AG04449 (cell line): ENCODE measurements at places on chromosomes 1 and 21.

DNA sequence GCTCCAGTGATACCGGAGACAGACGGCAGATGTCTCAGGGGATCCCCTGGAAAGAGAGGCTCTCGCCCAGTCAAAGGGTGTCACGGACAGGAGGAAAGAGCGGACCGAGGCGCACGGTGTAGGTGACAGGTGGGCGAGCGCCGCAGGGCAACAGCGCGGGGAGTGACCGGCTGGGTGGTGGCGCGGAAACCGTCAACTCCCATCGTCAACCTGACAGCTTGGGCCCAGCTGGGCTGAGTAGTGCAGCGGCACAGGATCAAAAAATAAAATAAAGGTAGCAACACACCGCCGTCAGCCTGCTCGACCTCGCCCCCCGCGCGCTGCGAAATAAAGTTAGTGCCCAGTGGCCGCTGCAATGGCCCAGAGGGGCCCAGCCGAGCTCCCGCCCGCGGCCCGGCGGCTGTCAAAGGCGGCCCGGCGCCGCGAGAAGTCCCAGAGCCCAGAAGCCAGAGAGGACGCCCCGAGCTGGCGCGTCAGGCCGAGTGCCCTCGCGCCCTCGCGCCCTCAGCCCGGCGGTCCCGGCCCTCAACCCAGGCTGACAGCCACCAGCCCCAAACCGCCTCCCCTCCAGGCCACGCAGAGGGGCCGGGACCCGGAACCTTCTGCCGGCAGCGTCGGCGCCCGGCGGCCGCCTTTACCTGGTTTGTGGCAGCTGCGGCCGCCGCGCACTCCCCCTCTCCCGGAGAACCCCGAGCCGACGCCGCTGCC is at the start of gene LYST:
TSS of gene LYST (minus strand) at position 702 of the 708 bp plus-strand sequence. CDS start 36,489 bp downstream, outside the sequence.
- no peak for DNase-seq

DNA sequence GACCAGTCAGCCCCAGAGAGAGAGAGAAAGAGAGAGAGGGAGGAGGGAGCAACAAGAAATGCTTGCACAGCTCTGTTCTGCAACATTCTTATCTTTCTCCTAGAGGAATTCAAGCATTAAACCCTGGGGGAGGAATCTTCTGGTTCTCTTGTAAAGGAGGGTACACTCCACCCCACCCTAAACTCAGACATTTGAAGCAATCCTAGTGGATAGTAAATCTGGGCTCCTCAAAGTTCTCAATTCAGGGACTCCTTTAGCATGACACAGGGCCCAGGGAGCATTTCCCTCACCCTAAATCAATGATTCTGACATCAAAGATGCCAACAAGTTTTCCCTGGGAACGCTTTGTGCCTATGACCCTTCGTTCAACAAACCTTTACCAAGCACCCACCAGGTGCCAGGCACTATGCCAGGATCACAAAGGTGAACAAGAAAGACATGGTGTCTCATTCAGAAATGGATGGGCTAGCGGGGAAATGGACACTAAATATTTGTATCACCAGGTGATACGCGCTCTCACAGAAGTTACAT is 11.9 kb upstream of the CAPN2 start:
- DNase-seq: no peak

- DNase-seq: no peak
Measured at GRCh38 chr1:240646571-240647240, 34.8 kb upstream of the GREM2 start.

GRCh38 chr1:237219751-237220642 is 178.0 kb downstream of the RYR2 start:
- no peak for DNase-seq

DNA sequence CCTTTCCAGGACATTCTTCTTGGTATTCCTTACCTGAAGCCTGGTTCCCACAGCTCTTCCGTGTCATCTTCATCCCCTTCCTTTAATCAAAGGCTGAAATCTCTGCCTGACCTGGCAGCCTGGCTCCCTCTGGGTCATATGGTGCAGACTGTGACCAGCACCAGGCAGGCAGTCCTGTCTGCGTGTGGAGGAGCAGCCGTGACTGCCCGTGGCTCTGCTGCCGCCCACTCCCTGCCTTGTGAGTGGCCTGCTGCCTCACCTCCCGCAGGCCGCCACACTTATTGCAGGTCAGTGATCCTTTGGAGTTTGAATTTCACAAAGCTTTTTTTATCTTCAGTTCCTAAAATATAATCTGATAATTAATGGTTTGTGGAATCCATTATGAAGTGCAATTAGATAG is 36.2 kb upstream of the EPHA8 start:
- DNase-seq: no peak

- DNase-seq: no peak
Measured at GRCh38 chr1:162391790-162392563, 10.4 kb downstream of the C1orf226 start.

- no peak for DNase-seq
Measured at GRCh38 chr1:37636435-37636834, 1.7 kb upstream of the RSPO1 start.

DNA sequence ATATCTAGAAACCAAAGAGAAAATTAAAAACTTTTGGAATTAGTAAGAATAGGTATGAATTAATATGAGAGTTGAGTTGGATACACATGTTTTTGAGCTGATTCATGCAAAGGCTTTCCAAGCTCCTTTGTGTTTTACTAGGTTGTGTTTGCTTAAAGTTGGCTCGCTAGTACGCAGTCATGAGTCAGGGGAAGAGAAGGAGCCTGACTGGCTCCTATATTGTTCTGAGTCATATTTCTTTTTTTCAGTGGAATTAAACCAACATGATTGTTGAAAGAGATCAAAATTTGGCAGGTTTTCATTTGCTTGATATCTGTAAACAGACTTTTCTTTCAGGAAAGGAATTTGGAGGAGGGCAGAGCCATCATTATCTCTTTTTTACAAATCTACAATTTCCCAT is 66.7 kb downstream of the MAGI3 start:
- DNase-seq: peak; percentile 87

GRCh38 chr1:111928531-111928930 is 60.9 kb downstream of the KCND3 start:
- DNase-seq: no peak

DNA sequence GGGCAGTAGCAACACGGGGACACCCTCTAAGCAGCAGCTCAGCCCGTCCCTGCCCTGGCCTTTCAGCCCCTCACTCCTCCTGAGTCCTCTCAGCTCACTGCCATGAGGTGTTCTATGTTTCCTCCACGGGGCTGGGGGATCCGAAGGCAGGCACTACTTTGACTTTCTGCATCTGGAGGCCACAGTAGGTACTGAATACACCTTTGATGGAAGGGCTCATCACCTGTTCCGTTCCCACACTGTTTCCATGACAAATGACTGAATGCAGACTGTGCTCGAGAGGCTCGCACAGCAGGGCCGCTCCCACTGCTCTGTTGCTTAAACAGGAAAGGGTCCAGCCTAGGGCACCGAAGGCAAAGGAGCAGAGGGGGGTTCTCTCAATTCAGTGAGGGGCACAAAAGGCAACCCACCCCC is 77.6 kb upstream of the DNAH14 start:
- no peak for DNase-seq

- DNase-seq: no peak
Measured at GRCh38 chr1:6625584-6626149, 999 bp downstream of the THAP3 start.

GRCh38 chr21:33897098-33897497 is 18.5 kb downstream of the ATP5PO start:
- DNase-seq: no peak

- DNase-seq: no peak
Measured at GRCh38 chr21:46011267-46011967, 29.8 kb downstream of the COL6A1 start.

DNA sequence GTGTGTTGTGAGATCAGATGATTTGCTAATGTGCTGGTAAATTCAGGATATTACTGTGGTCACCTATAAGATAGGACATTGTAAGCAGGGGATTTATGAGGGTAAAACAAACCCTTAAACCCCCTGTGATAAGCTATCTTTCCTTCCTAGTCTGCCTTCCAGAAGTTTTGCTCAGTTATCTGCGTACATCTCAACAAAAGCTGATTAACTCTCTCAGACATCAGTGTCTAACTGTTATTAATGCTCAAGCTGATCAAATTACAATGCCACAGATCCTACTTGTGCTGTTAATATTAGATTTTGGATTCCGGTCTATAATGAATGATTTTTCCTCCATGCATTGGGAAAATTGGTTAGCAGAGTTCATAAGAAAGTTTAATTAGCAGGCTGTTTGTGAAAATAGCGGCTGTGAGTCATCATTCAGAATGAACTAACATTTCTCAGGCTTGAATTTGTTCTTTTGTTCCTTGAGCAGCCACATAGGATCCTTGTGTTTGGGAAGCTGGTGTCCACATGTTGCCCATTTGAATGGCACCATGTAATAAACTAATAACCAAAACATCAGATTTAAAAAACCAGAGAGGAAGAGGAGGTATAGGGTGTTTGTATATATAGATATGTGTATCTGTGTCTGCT is 48.7 kb downstream of the ELAVL4 start:
- no peak for DNase-seq

DNA sequence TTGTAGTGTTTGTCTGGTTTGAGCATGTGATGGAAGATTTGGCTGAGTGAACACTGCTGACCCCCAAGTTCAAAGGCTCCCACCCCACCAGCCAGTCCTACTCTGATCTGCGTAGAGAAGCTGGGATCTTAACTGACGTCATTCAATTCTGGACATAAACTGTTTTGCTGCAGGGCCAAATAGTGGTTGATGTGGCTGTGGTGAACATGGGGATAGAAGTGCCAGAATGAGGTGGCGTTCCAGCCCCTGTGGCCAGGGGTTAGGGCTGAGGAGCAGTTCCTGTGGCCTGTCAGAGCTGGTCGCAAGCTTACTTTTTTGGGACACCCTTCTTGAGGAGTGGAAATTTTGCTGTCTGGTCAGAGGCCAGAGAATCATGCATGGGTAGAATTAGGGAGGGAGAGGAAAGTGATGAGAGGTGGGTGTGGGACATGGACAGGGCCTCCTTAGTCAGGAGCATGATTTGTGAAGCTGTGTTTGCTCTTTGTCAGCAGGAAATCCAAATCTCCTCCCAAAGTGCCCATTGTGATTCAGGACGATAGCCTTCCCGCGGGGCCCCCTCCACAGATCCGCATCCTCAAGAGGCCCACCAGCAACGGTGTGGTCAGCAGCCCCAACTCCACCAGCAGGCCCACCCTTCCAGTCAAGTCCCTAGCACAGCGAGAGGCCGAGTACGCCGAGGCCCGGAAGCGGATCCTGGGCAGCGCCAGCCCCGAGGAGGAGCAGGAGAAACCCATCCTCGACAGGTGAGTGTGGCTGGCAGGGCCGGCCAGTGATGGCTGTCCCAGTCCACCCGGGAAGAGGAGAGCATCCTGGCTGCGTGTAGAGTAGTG is 25.9 kb downstream of the SZRD1 start:
- no peak for DNase-seq
